Stimulated activated CD8-positive, alpha-beta memory T cell treated with anti-CD3 and anti-CD28 coated beads, Interleukin-7, amount 100 ng/mL, for 48 hours (primary cell): ENCODE measurements at places on chromosomes 7 and 10.

GRCh38 chr7:36923943-36924436 lies 199.7 kb upstream of the AOAH start:
- no peak for DNase-seq

DNA sequence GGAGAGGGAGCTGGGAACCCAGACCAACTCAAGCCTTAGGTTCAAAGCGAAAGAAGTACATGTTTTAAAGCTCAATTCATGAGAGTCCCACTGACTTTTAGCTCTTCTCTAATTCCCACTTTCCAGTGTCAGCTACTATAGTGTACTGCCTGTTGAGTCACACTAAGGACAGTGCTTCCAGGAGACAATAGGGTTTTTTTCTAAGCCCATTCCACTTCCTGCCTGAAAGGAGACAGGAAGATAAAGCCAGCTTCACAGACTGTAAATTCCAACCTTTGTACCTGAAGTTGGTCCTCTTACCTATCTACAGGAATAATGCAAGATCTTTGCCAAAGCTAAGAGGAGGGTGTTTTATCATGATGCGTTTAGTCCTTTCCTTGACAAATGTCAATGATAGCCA lies 4.4 kb downstream of the MSRB2 start:
- DNase-seq = no peak

- no peak for DNase-seq
These were observed 50.3 kb downstream of the ATXN7L1 start for GRCh38 chr7:105826143-105826542.

GRCh38 chr10:71921324-71922027 lies 42.7 kb upstream of the CHST3 start:
- no peak for DNase-seq

- DNase-seq = no peak
These were observed 84.2 kb downstream of the SEMA3A start for GRCh38 chr7:84110400-84110799.

- DNase-seq = no peak
These were observed 227.4 kb downstream of the TCERG1L start for GRCh38 chr10:131083915-131084790.

- DNase-seq = no peak
These were observed 61.3 kb upstream of the CAV2 start for GRCh38 chr7:116438267-116438666.

DNA sequence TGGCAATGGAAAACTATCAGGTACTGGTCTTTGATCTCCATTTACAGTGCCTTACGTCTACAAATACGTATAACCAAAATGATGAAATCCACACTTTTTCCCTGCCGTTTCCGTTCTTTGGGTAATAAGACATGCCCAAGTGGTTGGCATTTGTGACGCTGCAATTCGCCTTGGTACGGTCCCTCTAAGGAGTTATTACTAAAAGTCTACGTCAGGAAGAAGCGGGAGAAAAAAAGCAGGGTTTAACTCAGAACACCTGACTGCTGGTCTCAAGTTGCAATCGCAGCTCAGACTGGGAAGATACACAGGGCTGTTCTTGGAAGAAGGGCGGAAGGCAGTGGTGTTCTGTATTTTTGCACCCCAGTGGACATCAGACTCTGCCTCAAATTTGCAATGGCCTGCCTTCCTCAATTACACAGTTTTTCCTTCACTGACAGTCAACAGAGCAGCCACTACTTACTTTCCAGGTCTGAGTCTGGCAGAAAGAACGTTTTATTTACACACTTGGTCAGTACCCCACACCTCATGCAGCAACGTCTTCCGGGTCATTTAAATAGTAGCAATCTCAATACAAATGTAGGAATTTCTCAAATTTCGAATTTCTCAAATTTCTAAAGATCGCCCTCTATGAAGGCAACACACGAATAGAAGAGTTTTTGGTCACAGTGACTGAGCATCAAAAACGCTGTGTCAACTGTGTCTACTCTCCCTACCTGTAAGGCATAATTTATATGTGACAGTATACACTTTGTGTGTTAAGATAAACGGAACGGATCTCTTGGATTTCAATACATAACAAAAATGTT lies 2.1 kb downstream of the BAIAP2L1 start:
- DNase-seq = no peak

- DNase-seq = no peak
These were observed 14.2 kb downstream of the FBH1 start for GRCh38 chr10:5904227-5904626.

DNA sequence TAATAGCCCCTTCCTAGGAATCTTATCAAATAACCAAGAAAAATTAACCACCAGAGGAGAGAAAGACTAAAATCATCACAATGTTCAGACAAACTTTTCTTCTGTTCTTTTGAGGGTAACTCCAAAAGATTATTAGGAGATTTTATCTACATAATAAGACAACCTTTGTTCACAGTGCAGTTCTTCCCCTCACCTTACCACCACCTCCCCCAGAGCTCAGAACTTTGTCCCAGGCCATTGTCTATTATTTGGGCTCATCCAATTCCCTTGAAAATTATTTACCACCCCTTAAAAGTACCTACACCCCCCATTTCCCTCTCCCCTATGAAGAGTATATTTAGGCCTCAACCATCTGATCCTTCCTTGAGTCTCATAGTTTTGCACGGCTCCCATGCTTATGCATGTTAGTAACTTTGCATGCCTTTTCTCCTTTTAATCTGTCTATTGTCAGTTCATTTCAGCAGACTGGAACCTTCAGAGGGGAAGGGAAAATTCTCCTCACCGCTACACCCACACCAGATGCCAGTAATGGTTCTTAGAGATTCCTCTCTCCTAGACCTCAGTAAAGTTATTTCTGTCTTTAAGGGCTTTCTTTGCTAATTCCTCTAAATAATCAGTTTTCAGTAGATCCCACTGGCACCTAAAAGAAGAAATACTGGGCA lies 234.9 kb downstream of the SKIDA1 start:
- no peak for DNase-seq

- no peak for DNase-seq
These were observed 107.1 kb upstream of the CDCA7L start for GRCh38 chr7:22052674-22053365.

DNA sequence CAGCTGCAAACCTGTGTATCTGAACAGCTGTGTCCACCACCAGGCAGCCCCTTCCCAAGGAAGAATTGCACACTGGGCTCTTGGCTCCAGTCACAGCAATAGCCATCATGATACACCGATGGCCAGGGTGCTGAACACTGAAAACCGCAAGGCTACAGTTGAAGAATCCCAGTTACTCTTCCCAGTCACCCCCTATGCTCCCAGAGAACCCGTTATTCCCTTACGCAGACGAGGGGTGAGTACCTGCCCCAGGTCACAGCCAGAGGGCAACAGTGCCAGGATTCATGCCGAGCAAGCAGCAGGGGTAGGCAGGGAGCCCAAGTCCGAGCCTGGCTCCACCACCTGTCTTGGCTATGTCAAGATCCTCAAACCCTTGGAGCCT lies 57.8 kb downstream of the RASGEF1A start:
- DNase-seq = no peak

DNA sequence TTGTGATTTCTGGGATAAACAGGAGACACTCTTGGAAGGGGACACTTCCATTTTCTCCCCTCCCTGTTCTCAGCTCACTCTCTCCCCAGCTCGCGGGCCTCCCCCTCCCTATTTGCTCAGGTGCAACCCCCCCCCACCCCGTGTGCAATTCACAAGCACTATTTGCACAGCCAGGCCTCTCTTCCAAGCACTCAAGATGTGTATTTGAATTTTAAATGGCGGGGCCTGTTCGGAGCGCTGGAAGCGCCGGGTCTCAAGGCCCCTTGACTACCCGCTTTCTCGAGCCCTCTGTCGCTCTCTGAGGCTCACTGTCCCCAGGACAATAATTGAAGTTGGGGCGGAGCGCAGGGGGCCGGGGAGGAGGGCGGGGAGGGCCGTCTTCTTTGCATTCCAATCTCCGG lies 7.8 kb downstream of the SHH start:
- DNase-seq = no peak

GRCh38 chr10:70283071-70283444 lies 746 bp downstream of the NPFFR1 start:
- no peak for DNase-seq

GRCh38 chr10:119872610-119872859 lies at the start of gene MCMBP:
Gene MCMBP (minus strand): TSS chr10:119872843. CDS start chr10:119872584, 259 bp downstream.
- no peak for DNase-seq

GRCh38 chr10:102408728-102409603 lies 9.6 kb downstream of the PSD start:
- DNase-seq = peak; percentile 74

- no peak for DNase-seq
These were observed 4.8 kb downstream of the PANK1 start for GRCh38 chr10:89640241-89640640.

DNA sequence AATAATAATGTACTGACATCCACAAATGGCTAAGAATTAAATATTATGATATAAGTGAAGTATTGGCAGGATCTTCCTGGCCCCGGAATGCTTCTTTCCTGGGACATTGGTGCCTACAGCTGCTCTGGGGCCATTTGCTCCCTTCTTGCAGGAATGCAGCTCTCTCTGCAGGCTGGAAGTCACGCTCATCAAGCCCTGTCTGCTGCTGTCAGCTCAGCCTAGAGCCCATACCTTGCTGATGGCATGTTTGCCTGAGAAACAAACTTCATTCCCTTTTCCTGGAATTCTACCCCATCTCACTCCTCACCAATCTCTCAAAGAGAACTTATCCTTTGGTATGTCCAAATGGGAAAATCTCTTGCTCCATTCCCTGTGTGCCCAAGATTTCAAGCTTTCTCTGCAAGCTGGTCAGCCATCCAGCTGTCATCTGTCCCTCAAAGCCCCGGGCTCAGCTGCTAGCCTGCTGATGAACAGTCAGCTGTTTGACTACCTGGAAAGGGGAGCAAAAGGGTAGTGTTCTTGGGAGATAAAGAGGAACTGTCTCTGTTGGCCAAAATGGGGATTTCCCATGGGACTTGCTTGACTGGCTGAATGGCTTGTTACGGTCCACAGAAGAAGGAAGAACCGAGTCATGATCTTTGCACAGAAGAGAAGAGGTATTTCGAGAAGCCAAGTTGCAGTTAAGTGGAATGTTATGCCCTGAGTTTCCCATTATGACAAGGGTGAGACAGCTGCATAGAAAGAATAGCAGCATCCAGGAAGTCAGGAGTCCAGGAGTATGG lies 12.0 kb upstream of the RASSF4 start:
- DNase-seq = no peak

DNA sequence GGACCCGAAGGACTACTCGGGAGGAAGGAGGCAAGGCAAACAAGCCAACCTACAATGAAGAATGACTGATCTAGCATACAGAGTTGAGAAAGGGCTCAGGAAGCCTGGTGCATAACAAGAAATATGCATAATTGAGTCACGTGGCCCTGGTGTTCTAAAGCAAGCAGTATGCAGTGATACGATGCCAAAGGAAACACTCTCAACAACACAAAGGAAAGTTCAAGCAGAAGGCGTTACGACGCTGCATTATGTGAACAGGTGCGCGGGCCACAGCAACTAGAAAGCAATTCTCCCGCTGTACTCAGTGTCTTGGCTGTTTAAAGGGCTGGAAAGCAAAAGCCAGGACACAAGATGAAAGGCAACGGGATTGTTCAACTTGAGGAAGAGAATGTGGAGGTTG lies 100.8 kb downstream of the PRTFDC1 start:
- no peak for DNase-seq

- no peak for DNase-seq
These were observed 135.8 kb upstream of the GPR26 start for GRCh38 chr10:123530166-123530870.

DNA sequence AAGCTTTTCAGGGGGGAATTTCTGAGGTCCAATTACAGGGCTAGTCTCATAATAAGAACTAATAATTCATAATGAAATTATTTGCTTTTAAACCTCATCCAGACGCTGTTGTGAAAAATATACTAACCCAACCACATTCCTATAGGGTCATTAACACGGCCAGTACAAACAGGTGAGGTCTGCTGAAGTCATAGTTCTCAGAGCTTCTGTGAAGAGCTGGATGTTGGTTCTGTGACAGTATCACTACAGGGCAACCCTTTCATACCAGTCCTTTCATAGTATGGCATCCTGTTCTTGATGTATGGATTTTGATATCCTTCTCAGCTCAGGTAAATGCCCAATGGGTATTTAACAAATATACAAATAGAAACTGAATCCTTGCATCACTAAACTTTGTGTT lies 62.3 kb upstream of the FAM133B start:
- DNase-seq = no peak

DNA sequence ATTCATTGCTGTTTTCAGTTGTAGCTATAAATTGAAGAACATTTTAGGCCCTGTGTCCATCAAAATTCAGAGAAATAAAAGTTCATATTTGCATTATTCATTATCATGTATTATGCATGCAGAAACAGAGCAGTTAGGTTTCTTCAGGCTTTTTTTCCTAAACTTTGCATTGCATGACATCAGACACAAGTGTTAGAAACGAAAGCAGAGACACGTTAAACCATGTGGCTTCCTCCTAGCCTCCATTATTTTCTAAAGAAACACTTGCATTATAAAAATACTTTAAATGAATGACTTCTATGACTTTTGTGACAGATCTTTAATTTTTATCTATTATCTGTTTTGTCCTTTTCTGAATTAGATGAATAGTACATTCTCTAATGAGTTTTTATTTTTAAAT lies 8.8 kb upstream of the EBLN1 start:
- DNase-seq = no peak

- DNase-seq = no peak
These were observed 228.4 kb downstream of the PLXNA4 start for GRCh38 chr7:132347858-132348257.

DNA sequence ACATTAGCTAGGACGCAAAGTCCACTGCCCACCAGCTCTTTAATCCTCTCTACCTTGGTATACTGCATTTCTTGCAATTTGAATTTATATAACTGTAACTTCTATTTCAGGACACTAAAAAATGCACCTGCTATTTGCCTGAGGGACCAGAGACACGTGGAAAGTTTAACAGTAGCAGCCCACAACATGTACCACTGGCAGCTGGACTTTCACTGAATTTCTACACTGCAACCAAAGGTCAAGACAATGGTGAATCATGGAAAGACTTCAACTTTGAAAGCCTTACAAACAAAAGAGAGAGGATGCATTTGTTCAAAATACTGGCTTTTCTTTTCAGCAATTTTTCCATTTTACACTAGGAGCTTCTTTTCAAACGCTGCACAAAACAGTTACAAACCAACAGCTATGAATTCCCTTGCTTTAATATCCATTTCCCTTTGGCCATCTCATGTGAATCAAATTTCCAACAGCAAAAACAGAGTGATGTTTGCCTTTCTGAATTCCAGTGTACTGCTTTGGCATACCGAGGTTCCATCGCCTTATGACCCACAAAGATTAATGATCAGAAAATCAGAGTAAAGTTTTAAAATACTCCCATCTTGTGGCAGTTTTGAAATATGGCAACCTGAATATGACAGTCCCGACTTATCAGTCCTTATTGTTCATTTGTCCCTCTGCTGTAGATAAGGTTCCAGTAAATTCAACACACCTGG lies 29.9 kb upstream of the HNRNPH3 start:
- DNase-seq = no peak
